GM03348 (cell line): ENCODE measurements at places on chromosomes 7 and 10.

DNA sequence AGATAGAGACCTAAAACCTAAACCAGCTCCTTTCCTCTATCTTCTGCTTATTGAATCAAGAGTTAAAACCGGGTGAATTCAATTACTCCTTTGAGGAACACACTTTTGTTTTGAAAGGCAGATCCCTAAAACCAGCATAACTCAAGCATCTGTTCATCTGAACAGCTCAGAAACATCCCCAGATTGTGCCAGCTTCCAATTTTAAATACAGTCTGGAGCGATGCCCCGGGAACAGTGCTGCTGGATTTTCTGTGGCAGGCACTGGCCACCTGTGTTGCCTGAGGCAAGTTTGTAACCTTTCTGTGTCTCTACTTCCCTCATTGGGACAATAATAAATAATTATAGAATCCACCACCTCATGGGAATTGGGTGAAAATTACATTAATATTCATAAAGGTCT is 281.4 kb upstream of the NFE2L3 start:
- DNase-seq = no peak

GRCh38 chr10:44647877-44648542 is 263.1 kb upstream of the CXCL12 start:
- peak; percentile 84 for DNase-seq

GRCh38 chr7:47739301-47739875 is 157.5 kb upstream of the TNS3 start:
- no peak for DNase-seq

DNA sequence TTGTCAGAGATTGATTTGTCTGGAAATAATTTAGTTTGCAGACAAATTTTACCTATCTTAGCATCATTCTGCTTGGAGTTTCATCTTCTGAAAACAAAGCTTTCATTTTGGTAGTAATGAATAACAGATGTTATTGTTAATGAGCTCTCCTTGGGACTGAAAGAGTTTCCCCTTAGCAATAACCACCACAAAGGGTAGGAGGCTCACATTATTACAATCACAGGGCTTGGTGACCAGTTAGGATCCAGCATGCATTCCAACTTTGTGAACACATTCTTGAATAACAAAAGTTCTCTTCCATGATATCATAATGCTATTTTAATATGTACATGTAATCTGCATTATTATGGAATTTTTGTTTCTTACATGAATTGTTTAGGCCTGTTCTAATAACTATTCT is 148.8 kb upstream of the VWC2 start:
- no peak for DNase-seq
